ENCODE measurements at places on chromosomes 6 and 20.
A peak's percentile ranks its signal among the peaks of the same experiment; 100 is the strongest.

DNA sequence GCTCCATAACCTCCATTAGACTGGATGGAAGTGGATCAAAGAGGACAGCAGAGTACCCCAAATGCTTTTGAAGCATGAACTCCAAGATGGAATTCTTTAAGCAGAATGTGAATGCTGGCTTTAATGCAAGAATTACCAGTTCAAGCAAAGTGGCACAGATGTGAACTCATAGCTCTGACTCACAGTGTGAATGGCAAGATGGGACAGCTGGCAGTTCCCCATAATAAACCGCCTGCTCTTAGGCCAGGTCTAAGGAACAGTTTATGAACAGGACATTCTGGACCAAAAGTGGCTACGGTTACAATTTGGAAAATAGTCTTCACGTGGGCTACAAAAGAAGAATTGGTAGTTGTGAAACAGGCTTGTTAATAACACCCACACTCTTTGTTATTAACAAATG is 76.5 kb downstream of the SPTLC3 start:
- no peak for DNase-seq

DNA sequence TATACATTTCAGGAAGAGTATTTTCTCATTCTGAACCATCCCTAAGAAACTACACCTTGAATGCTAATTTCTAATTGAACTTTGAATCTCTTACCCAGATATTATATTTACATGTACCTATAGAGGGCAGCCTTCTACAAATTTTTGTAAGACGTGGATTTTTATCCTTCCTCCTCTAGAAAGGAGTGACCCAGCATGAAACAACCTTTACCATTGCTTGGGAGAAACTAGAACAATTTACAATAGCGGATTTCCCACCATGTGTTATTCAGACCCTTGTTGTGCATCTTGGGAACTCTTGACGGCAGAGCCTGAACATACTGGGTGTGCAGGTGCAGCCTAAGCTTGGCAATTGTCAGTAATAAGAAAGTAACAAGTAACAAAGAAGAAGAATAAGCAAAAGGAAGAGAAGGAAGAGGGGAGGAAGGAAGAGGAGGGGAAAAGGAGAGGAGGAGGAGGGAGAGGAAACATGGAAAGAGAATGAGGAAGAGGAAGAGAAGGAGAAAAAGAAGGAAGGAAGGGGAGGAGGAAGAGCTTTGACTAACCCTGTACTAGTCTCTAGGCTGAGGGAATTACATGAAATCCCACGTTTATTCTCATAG is 10.8 kb upstream of the TAAR1 start:
- no peak for DNase-seq

DNA sequence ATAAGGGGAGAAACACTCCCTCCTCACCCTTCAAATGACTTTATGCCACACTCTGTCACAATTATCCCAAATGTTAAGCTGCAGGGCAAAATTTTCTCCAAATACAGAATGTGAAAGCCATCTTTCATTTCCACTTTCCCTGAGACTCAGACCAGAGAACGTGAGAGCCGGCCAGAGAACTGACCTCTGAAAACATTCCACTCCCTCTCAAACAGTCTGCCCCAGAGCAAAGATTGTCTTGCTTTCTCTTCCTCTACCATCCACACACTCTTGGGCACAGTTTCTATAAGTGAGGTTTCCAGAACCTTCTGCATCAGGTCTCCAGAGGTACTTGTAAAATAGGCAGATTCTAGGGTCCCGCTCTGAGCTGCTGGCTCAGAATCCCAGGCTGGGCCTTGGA is 278.1 kb downstream of the FRK start:
- DNase-seq: no peak

GRCh38 chr6:44470746-44471145 is 83.2 kb downstream of the CDC5L start:
- no peak for DNase-seq

DNA sequence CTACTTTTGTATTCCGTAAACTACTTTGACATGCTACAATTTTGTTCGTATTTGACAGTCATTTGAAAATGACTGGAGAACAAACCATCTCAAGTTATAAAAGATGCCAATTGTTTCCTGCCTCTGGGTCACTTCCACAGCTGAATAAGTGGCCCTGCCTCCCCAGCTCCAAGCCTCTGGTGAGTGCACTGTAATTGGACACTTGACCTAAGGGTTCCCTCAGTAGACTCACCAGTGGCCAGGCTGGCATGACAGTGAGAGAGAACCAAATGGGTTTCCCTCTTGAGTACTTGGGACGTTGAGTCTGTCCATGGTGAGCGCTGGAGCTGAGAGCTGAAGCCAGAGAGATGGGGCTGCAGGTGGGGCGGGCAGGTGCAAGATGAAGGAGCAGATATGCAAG is 57.1 kb downstream of the SLC35D3 start:
- no peak for DNase-seq

GRCh38 chr6:25962149-25963127 is at the start of gene TRIM38:
TRIM38 (plus strand) TSS chr6:25962802; CDS start chr6:25966523, 3,721 bp downstream.
- DNase-seq: peak; percentile 74

GRCh38 chr6:167933847-167934246 is 63.6 kb upstream of the KIF25 start:
- no peak for DNase-seq

- DNase-seq: no peak
Measured at GRCh38 chr6:116062496-116062895, 1.8 kb upstream of the FRK start.

GRCh38 chr6:13474787-13475186 is 12.6 kb downstream of the GFOD1 start:
- DNase-seq: no peak

GRCh38 chr6:147150293-147150692 is 53.9 kb upstream of the STXBP5 start:
- DNase-seq: no peak
